AG08396 (cell line): ENCODE measurements at places on chromosomes 12 and 14.
A peak's percentile ranks its signal among the peaks of the same experiment; 100 is the strongest.

- DNase-seq: no peak
Observed at GRCh38 chr14:21043387-21043973, 1.3 kb downstream of the RNASE7 start.

DNA sequence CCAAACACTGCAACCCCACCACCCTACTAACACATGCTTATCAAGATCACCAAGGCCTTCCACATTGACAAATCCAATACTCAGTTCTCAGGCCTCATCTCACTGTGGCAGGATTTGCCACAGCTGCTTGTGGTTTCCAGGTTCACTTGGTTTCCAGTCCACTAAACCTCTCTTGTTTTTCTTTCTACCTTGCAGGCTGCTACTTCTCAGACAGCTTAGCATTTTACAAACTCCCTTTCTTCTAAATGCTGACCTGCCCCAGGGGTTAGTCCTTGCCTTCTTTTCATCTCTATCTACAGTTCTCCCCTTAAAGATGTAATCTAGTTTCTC is 84.1 kb downstream of the BCAT1 start:
- DNase-seq: peak; percentile 62

- no peak for DNase-seq
Observed at GRCh38 chr12:123713823-123714585, 1.9 kb downstream of the ATP6V0A2 start.

GRCh38 chr12:2940564-2940963 is 18.6 kb upstream of the TEAD4 start:
- DNase-seq: no peak

- DNase-seq: no peak
Observed at GRCh38 chr14:26067341-26067740, 530.5 kb downstream of the NOVA1 start.

DNA sequence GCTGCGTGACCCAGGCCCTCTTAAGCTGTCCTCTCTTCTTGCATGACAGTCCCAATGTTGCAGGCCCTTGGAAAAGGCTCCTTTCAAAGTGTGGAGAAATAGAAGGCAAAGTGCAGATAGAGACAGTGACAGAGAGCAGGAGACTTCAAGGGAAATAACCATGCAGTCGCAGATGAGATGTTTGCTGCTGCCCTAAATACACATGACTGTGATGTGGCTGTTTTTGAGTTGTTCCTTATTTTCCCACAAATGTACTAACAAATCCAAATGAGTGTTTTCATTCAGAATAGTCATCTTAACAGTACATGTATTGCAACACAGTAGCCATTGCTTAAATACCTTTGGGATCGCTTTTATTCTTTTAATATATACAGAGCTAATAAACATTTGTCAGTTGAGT is 101.6 kb downstream of the SLC15A5 start:
- no peak for DNase-seq

DNA sequence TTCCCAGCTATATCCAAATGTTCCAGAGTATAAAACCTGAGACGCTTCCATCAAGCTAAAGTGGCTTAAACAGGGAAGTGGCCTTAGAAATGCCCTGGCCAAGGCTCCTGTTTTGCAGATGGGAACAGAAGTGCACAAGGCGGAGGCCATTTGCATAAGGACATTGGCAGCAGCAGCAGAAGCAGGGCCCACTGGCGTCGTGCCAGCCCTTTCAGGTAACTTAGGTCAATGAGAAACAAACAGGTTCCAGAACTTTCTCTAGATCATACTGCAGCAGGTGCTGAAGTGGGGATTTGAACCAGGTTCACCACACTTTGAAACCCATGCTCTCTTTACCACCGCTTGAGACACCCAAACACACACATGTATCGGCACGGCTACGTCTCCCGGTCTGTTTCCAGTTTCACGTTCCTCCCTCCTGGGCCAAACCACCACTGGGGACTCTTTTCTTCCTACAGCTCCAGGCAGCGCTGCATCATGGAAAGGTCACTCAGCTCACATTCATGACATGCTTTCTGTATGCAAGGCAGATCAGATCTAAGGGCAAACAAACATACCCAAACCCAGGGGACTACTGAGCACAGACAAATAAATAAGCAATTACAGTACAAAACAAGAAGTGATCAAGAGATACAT is 46.0 kb upstream of the PLEKHG6 start:
- no peak for DNase-seq

GRCh38 chr12:49564686-49565405 is 3.1 kb downstream of the MCRS1 start:
- DNase-seq: no peak

GRCh38 chr12:70110085-70110484 is 133.1 kb upstream of the CNOT2 start:
- no peak for DNase-seq

DNA sequence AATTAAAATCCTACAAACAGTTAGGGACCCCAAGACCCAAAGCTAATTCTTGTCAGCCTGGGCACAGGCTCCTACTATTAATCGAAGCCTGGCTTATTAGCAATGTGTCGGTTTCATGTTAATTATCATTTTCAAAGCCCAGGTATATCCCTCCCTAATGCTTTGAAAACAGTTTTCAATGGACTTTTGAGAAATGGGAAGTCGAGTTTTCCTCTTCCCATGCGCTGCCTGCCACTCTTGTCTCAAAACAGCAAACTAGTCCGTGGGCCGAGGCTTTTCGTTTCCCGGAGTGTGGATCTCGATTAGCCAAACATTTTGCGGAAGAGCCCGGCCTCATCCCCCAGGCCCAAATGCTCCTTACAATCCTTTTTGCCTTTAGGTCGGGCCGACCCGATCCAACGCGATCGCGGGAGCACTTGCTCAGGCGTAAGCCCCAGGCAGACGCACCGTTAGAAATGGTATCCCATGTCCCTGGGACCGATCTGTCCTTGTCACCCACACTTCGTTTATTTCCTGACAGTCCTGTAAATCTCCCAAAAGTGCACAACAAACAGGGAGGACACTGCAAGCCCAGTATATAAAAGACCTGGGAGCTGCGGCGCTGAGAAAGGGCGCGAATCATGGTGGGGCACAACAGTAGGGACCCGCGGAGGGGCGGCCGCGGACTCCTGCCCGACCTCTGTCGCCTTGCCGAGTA is 1.5 kb downstream of the SIX6 start:
- DNase-seq: no peak

GRCh38 chr14:90514015-90514398 is 117.2 kb downstream of the CALM1 start:
- no peak for DNase-seq

DNA sequence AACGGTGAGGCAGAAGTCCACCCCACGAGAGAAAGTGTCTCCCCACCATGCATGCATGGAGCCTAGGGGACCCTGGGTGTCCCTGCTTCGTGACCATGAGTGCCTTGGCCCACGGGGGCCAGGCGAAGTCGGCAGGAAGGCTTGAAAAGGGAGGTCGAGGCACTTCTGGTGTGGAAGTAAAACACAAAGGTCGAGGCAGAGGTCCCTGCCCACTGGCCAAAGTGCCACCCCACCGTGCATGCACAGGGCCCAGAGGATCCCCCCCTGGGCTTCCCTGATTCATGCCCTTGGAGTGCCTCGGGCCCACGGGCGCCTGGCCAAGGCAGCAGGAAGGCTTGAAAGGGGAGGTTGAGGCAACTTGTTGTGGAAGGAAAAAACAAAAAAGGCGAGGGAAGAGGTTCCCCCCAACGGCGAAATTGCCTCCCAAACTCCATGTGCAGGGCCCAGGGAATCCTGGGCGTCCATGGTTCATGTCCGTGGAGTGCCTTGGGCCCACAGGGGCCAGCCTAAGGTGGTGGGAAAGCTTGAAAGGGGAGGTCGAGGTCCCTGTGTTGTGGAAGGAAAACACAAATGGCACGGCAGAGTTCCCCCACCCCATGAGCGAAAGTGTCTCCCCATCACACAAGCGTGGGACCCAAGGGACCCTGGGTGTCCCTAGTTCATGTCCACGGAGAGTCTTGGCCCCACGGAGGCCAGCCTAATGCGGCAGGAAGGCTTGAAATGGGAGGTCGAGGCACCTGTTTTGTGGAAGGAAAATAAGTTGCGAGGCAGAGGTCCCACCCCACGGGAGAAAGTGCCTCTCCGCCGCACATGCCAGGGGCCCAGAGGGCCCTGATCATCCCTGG is 372.1 kb downstream of the ALG10 start:
- DNase-seq: no peak

DNA sequence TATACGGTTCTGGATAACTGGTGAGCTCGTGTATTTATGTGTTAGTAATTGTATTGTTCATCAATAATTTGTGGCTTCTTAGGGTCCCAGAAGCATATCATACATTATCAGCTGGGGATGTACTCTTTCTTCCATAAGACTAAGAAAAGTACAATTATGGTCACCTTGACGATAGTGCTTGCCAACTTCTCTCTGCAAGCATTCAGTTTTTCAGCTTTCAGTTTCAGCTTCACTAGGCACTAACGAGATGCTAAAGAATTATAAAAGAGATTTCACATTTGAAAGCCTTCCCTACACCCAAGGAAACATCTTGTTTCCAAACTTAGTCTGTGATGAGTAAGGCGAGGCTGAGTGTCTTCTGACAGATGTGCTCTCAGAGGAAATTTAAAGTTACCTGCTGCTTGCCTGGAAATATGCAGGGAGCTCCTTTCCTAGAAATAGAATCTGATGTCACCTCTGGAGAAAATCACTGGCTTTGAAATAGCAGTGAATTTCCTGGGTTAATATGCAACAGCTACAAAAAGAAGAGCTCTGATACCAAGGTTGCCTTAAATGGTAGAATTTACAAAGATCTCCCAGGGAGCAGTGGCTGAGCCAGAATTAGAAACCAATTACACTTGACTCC is 1419.9 kb upstream of the TMEM132C start:
- DNase-seq: no peak

DNA sequence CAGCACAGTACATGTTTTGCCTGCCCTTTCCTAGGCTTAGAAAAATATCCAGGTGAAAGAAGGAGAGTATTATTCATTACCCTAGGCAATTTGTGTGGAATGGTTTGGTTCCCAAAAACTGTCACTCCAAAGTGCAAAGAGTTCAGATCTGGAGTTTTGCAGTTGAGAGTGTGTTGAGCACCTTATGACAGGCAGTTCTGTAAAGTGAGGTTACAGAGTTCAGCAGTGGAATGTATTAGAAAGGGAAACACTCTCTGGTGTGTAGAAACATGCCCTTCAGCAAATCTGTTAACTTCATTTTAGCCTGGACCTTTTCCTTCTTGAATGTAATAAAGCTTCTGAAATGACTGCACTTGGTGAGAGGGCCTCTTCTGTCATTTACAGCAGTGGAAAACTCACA is 154.0 kb upstream of the SSTR1 start:
- DNase-seq: no peak

- no peak for DNase-seq
Observed at GRCh38 chr14:84209031-84209430, 1320.9 kb upstream of the FLRT2 start.

DNA sequence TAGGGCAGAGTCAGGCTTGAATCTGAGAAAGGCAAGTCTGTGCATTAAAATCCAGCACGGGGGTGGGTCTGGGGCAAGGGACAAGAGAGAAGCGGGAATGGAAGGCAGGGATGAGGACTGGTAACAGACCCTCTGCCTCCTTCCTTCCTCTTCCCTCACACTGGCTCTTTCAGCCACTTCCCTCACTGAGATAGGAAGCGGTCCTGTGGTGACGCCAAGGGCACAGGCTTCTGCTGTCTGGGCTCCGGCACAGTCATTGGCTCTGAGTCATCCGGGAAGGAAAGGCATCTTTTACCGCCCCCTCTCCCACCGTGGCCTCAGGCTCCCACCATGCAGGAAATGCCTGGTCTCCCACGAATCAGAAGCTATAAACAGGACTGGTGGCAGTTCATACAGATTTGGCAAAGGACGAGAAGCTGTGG is 70.2 kb downstream of the ETV6 start:
- DNase-seq: peak; percentile 88

GRCh38 chr12:13537623-13538022 is 341.1 kb downstream of the EMP1 start:
- no peak for DNase-seq

DNA sequence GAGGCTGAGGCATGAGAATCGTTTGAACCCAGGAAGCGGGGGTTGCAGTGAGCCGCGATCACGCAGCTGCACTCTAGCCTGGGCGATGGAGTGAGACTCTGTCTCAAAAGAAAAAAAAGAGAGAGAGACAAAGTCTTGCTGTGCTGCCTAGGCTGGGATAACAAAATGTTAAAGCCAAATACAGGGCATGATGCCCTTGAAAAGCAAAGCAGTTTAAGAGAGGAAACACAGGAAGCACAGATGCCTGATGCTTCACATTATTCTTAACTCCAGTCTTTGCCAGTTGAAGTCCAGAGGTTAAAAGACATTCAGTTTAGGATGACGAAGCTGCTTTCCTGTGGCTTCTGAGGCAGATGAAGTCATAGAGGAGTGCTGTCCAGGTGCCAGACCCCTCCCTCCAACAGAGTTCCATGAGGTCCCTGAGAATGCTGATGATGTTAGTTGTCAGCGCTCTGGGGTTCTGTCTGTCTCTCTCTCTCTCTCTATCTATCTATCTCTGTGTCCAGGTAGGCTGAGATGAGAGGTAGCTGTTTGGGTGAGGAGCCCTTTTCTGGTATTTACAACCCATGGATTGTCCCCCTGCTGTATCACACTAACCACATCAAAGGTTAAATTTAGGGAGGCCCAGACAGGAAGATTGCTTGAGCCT is 4.9 kb upstream of the MRPL52 start:
- DNase-seq: peak; percentile 81

- DNase-seq: no peak
Observed at GRCh38 chr12:12087693-12088034, 16.9 kb downstream of the BCL2L14 start.

GRCh38 chr12:5447320-5447719 is 15.4 kb downstream of the NTF3 start:
- DNase-seq: no peak

GRCh38 chr14:64501411-64502171 is 2.0 kb downstream of the ZBTB25 start:
- DNase-seq: peak; percentile 27

- no peak for DNase-seq
Observed at GRCh38 chr12:8953773-8954402, 4.4 kb upstream of the M6PR start.

GRCh38 chr12:84793558-84794367 is 118.8 kb downstream of the SLC6A15 start:
- no peak for DNase-seq

- no peak for DNase-seq
Observed at GRCh38 chr12:73187765-73188164, 915.6 kb downstream of the TRHDE start.

GRCh38 chr12:105841840-105842239 is 296.9 kb downstream of the NUAK1 start:
- no peak for DNase-seq

GRCh38 chr12:116406529-116406928 is 129.0 kb upstream of the MED13L start:
- DNase-seq: peak; percentile 74

GRCh38 chr14:101072945-101073597 is 169.5 kb upstream of the RTL1 start:
- peak; percentile 70 for DNase-seq
